ENCODE measurements at places on chromosomes 4 and X. TPM values are rescaled to one million over a fixed set of nuclear protein-coding genes. Genes with fewer than 3 reads are reported as not detected.

The ADAD1 gene
- total RNA-seq, result not detected

- no peak overlapping the region for H3K4me3 ChIP-seq
- peaks cover 26% of the 10 kb centered on the region for H3K4me1 ChIP-seq
- DNase-seq, result no peak
- H3K27ac ChIP-seq, result peak overlapping the region; percentile 36
Measured at GRCh38 chr4:146051223-146051622, 112.6 kb upstream of the ZNF827 start.

GRCh38 chr4:53924333-53925049 lies 139.9 kb downstream of the CHIC2 start:
- H3K27ac ChIP-seq, result no peak overlapping the region
- H3K4me3 ChIP-seq, result no peak overlapping the region
- H3K27me3 ChIP-seq, result no peaks in the 10 kb centered on the region
- DNase-seq, result no peak
- no peaks in the 10 kb centered on the region for H3K36me3 ChIP-seq
- peaks cover 25% of the 10 kb centered on the region for H3K4me1 ChIP-seq

The SPATA4 gene
- 0.76 TPM for total RNA-seq

DNA sequence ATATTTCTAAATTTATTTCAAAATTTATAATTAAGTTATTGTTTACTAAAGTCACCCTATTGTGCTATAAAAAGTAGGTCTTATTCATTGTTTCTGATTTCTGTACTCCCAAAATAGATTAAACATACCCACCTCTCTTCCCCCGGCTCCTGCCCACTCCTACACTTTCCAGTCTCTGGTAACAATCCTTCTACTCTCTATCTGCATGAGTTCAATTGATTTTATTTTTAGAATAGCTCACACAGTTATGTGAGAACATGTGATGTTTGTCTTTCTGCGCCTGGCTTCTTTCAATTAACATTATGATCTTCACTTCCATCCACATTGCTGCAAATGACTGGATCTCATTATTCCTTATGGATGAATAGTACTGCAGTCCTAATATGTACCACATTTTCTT lies 269.3 kb downstream of the ACTRT1 start:
- H3K4me1 ChIP-seq, result no peaks in the 10 kb centered on the region
- H3K36me3 ChIP-seq, result no peaks in the 10 kb centered on the region
- H3K27me3 ChIP-seq, result no peaks in the 10 kb centered on the region
- H3K4me3 ChIP-seq, result no peak overlapping the region

DNA sequence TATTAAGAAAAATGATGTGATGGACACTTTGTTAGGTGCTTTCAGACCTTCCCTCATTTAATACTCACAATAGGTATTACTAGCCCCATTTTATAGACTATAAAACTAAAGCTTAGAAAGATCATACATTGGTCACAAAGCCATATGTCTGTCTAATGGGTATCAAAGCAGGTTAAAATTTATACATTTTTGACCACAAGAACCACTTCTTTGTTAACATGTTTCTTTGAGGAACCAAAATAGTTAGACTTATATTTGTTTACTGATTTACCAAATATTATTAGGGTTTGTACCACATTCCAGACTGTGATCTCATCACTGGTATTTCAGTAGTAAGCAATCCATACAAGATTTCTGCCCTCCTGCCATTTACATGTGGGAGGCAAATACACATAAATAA lies 363.3 kb downstream of the NAF1 start:
- H3K4me3 ChIP-seq, result no peak overlapping the region
- H3K27ac ChIP-seq, result no peak overlapping the region
- no peaks in the 10 kb centered on the region for H3K27me3 ChIP-seq

DNA sequence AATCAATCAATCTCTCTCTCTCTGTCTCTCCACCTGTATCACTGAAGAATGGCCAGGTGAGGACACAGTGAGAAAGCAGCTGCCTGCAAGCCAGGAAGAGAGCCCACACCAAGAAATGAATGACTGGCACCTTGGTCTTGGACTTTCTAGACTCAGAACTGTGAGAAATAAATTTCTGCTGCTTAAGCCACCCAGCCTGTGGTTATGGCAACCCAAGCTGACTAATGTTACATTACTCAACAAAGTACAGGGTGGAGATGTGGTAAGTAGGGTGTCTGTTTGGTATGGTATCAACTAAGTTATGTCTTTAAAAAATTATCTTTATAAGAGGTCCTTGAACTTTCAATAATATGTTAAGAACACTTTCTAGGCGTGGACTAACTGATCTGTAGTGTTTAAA lies 159.3 kb downstream of the EPHA5 start:
- H3K27me3 ChIP-seq, result no peaks in the 10 kb centered on the region
- H3K36me3 ChIP-seq, result peaks cover 40% of the 10 kb centered on the region
- H3K4me3 ChIP-seq, result no peak overlapping the region
- peak overlapping the region; percentile 42 for H3K27ac ChIP-seq
- no peak for DNase-seq

DNA sequence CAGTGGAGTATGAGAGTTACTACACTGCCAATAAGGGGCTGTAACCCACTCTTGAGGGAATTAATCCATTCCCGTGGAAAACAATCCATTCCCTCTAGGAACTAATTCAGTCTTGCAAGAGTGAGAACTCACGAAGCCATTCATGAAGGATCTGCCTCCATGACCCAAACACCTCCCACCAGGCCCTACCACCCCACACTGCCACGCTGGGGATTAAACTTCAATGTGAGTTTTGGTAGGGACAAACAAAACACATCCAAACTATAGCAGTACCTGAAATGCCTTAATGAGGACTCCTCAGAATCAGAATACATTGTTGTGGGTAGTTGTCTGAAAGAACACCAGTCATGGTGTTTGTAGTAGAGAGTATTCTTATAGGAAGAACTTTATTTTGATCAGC lies 19.2 kb downstream of the PAGE4 start:
- no peak overlapping the region for H3K4me3 ChIP-seq
- no peak for DNase-seq
- peaks cover 14% of the 10 kb centered on the region for H3K27me3 ChIP-seq
- H3K27ac ChIP-seq, result no peak overlapping the region

- H3K27ac ChIP-seq, result no peak overlapping the region
- H3K27me3 ChIP-seq, result no peaks in the 10 kb centered on the region
- H3K4me1 ChIP-seq, result peaks cover 17% of the 10 kb centered on the region
- peak; percentile 6 for DNase-seq
- H3K36me3 ChIP-seq, result no peaks in the 10 kb centered on the region
Measured at GRCh38 chr4:146238107-146238506, 23.8 kb downstream of the REELD1 start.

DNA sequence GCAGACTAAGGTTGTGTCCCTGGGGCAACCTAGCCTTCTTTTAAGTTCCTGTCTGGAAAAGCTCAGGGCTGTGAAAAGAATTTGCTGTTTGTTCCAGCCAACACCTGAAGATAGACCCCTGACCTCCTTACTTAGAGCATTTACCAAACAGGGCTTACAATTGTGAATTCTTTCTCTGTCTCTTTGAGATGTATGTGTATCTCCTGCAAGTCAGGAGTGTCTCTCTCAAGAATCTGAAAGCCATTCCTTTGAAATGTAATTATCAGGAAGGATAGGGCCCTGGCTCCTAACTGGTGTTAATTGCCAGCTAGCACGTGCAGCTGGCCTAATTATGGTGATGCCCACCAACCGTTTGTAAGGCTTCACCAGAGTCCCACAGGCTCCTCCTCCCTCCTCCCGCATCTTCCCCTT lies 18.2 kb downstream of the CCNG2 start:
- H3K4me1 ChIP-seq, result peaks cover 16% of the 10 kb centered on the region
- H3K27ac ChIP-seq, result no peak overlapping the region
- DNase-seq, result no peak
- H3K27me3 ChIP-seq, result peaks cover 9% of the 10 kb centered on the region
- no peak overlapping the region for H3K4me3 ChIP-seq

DNA sequence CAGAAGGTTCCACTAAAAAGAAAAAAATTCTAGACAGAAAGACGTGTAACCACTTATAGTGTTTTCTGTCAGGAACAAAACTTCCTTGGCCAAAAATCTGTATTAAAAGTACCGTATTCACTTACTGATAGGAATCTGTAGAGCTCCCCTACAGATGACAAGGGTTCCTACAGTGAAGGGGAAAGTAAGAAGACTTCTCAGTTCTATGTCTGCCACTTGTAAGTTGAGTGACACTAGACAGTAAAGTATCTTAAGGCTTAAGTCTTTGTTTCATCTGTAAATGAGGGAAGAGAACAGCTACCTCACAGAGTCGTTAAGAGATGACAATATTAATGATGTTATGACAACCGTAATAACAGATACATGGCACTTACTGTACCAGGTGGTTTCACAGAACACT lies 3.3 kb downstream of the COQ2 start:
- no peak overlapping the region for H3K27ac ChIP-seq
- no peaks in the 10 kb centered on the region for H3K27me3 ChIP-seq
- H3K4me3 ChIP-seq, result no peak overlapping the region

DNA sequence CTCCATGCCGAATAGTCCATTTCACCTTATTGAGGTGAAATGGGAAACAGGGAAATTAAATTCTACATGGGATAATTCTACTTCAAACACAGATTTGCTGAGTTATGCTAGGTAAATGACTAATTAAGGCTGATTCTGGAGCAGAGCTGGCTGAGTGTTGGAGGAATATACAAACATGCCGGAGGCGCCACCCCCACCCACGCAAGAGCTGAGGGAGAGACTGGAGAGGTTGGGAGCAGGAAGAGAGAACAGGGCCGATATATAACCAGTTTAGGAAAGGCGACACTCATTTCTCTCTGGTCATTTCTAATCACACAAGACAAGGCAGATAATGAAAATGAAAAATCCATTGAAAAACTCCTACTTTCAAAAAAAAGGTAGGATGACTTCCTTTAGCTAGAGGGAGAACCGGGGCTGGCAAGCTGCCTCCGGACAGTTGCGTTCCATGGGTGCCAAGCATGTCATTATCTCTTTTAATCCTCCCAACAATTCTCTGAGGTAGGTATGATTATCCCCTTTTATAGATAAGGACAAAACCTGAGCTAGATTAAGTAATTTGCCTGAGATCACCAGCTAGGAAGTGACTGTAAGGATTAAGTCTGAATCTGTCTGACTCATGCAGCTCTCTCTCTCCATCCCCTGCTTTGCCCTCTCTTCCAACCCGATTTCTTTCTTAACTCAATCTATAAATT lies 27.6 kb upstream of the CFAP299 start:
- H3K4me3 ChIP-seq, result no peak overlapping the region
- peaks cover 19% of the 10 kb centered on the region for H3K4me1 ChIP-seq
- DNase-seq, result no peak
- no peaks in the 10 kb centered on the region for H3K36me3 ChIP-seq

DNA sequence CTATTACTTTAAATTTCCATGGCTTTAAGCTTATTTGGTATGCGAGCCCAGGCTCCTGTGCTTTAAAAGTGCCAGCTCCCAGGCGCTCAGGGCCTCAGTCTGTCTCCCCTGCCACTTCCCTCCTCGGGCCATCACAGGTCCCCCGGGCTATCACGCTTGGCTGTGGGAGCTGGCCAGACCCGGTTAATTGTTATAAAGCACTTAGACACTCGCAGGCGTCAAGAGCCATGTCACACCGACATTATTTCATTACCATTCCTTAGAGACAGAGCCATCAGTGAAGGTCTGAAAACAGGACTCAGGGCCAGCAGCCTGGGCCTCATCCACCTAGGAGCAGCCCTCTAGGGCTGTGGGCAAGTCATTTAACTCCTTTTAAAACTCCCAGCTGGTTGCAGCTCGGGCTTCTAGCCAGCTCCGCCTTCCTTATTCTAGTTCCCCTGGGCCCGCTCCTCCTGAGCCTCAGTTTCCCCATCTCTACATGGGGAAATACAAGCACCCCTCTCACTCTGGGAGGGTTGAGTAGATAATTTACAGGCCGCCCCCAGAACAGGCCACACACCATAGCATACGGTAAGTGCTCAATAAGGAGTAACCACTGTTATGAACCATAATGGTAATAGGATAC lies 99.0 kb downstream of the HMX1 start:
- H3K4me1 ChIP-seq, result no peaks in the 10 kb centered on the region
- DNase-seq, result no peak
- peaks cover 4% of the 10 kb centered on the region for H3K27me3 ChIP-seq
- H3K27ac ChIP-seq, result no peak overlapping the region

GRCh38 chrX:71533851-71534561 lies 1.1 kb downstream of the OGT start:
- peak overlapping the region; percentile 90 for H3K27ac ChIP-seq
- peaks cover 38% of the 10 kb centered on the region for H3K4me1 ChIP-seq
- H3K4me3 ChIP-seq, result peak overlapping the region; percentile 92
- H3K36me3 ChIP-seq, result no peaks in the 10 kb centered on the region
- no peaks in the 10 kb centered on the region for H3K27me3 ChIP-seq

- H3K27me3 ChIP-seq, result no peaks in the 10 kb centered on the region
- H3K27ac ChIP-seq, result no peak overlapping the region
- H3K36me3 ChIP-seq, result peaks cover 5% of the 10 kb centered on the region
- no peak overlapping the region for H3K4me3 ChIP-seq
Measured at GRCh38 chr4:173227756-173228155, 59.1 kb downstream of the GALNT7 start.

GRCh38 chrX:136182414-136182813 lies 35.1 kb downstream of the FHL1 start:
- H3K27ac ChIP-seq, result peak overlapping the region; percentile 83
- peaks cover 78% of the 10 kb centered on the region for H3K4me1 ChIP-seq
- no peaks in the 10 kb centered on the region for H3K27me3 ChIP-seq
- no peak overlapping the region for H3K4me3 ChIP-seq

DNA sequence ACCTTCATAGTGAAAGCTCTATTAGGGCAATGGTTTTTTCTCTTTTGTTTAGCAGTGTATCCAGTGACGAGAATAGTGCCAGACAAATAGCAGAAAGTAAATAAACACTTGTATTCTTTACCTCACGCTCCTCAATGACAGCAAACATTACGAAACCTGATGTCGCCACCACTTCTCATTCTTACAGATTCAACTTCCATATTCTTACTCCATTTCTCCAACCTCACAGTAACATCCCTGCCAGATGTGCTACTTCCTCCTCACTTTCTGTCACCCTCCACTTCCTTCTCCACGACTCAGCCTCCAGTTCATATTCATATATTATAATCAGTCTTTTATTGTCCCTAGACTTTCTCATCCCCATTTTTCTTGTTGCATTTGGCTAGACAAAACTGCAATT lies 1956.2 kb upstream of the AGA start:
- no peak overlapping the region for H3K27ac ChIP-seq
- H3K4me1 ChIP-seq, result no peaks in the 10 kb centered on the region
- no peak overlapping the region for H3K4me3 ChIP-seq
- no peaks in the 10 kb centered on the region for H3K36me3 ChIP-seq
- DNase-seq, result no peak
